ENCODE measurements at places on chromosomes 12 and 14. TPM values are rescaled to one million over a fixed set of nuclear protein-coding genes. Genes with fewer than 3 reads are reported as not detected.
A peak's percentile ranks its signal among the peaks of the same experiment; 100 is the strongest.

- no peak for DNase-seq
Observed at GRCh38 chr12:20245491-20245890, 122.8 kb upstream of the PDE3A start.

GRCh38 chr12:2332236-2332635, 279.4 kb downstream of the CACNA1C start:
- DNase-seq = no peak

DNA sequence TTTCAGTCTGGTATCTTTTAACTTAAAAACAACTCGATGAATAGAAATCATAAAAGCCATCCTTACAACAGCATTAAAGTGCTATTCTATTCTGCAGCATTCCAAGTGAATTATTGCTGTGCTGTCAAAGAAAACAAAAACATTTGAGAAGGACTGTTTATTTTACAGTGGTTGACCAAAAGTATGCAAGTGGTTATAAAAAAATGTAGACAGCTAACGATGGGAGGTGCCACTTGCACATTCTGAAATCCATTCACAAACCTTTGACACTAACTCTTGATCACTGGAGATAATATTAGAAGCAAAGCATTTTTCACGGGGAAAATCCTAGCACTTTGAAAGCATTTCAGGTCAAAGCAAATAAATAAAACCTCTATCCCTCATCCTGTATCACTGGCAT, 55.6 kb downstream of the HMGA2 start:
- DNase-seq = no peak

GRCh38 chr12:1573960-1574864, 20.2 kb downstream of the FBXL14 start:
- DNase-seq = no peak

DNA sequence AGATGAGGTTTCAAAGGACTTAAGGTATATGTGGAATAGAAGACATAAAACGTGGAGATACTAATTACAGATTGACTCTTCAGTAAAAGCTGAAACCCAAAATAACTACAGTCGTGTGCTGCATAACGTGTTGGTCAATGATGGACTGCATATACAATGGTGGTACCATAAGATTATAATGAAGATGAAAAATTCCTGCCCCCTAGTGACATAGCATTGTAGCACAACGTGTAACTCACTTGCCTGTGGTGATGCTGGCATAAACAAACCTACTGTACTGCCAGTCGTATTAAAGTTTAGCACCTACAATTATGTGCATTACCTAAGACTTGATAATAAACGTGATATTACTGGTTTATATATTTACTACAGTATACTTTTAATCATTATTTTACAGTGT, 150.3 kb downstream of the LRRK2 start:
- no peak for DNase-seq

GRCh38 chr14:44453433-44454171, 53.5 kb downstream of the FSCB start:
- no peak for DNase-seq

DNA sequence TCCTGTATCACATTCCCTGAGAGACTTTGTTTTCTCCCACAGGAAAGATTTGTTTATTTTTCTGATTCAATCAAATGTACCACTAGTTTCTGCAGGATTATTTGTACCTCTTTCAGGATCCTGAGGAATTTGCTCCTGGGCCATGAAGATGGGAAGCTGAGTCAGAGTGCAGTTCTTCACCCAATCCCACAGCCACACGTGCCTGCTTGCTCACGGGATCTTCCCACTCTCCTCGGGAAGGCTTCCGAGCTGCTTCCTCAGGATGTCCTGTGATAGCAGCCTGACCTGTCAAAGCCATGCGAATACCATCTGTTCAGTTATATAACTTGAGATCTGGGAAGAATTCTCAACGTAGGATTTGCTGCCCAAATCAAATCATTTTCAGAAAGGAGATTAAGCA, 41.8 kb upstream of the HIF1A start:
- peak; percentile 32 for DNase-seq

- DNase-seq = no peak
Observed at GRCh38 chr12:110754101-110754793, 11.6 kb upstream of the PPP1CC start.

DNA sequence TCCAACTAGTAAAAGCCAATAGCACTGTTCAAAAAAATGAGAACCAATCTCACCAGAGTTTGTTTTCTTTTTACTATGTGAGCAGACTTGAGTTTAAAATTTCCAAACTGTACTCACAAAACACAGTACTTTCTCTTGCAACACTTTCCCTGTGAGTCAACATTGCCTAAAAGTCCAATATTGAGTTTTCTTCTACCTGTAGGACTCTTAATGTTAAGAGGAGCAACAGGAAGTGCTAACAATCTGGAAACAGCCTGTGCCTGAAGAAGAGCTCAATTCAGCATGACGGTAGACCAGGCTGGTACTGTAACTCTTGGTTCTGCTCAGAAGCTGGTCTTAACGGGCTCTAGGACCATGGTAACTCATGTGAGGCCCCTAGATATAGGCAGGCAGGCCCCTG, 144.3 kb downstream of the MED13L start:
- DNase-seq = no peak

DNA sequence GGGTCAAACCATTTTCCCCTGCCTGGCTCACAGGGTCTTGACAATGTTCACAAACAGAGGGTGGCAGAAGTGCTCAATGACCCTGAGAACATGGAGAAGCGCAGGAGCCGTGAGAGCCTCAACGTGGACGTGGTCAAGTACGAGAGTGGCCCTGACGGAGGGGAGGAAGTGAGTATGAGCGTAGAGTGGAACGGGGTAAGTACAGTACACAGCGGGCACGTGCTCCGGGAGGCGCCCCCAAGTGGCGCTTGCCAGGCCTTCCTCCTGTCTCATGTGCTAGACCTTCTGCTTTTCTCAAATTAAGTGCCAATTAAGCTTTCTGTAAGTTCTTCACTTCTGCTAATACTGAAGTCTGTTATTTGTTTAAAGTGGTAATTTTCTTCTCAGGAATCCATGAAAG, 35.9 kb downstream of the XRCC3 start:
- no peak for DNase-seq

- DNase-seq = no peak
Observed at GRCh38 chr12:65685514-65685913, 138.8 kb upstream of the HMGA2 start.

- DNase-seq = no peak
Observed at GRCh38 chr12:92547906-92548305, 154.9 kb upstream of the PLEKHG7 start.

DNA sequence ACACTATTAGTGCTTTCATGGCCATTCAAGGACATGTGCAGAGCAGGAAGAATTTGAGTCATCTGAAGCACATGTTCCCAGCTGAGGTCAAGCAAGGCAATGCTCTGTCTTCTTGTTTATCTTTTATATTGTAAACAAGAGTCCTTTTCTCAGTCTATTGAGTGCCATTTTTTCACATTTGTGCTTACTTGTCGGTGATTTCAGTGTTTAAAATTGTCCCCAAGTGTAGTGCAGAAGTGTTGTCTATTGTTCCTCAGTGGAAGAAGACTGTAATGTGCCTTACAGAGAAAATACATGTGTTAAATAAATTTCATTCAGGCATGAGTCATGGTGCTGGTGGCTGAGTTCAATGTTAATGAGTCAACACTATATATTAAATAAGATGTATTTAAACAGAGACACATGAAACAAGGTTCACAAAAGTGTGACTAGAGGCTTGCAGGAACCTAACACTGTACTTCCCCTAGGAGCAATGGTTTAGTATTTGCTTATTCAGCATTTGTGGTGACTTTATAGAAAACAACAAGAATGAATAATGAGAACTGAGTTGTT, 391.1 kb downstream of the LRIG3 start:
- DNase-seq = no peak

DNA sequence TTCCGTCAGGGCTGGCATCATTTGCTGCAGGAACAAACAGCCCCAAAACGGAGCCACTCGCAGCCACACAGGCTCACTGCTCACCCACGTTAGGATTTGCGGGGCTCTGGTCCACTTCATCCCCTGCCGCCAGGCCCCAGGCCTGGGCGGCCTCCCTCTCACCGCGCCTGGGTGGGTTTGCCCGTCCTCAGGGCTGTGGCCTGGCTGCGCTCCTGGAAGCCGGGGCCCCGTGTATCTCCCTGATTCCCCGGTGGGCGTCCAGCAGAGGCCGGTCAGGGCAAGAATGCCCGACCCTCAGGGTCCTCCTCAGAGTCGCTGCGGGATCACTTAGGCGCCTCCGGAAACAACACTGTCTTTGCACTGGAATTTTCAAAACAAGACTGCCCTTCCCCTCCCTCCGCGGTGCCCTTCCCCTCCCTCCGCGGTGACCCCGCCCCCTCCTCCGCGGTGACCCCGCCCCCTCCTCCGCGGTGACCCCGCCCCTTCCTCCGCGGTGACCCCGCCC, 15.7 kb upstream of the FBRSL1 start:
- DNase-seq = no peak

DNA sequence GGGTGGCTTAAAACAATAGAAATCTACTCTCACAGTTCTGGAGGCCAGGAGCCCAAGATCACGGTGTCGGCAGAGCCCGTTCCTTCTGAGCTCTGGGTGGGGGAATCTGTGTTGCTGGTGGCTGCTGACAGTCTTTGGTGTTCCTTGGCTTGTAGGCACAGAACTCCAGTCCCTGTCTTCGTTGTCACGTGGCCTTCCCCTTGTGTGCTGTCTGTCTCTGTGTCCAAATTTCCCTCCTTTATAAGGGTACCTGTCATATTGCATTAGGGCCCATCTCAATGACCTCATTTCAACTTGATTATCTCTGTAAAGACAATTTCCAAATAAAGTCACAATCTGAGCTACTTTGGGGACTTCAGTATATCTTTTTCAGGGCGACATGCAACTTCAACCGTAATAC, 81.6 kb downstream of the CCDC92 start:
- DNase-seq = no peak

DNA sequence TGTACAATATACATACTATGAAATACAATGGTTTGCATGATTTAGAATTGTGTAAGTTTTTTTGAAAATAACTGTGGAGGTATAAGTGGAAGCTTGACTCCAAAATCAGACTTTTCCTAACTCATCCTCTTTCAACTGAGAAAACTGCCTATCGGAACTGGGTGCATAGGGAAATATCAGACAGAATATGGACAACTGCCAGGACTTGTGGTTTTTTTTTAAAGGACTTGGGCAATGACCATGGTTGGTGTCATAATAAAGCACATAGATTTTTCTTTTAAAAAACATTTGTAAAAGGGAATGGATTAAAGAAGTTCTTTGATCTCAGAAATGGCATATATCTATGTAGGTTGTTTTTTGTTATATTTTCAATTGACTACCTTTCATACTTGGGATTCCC, 53.3 kb upstream of the LRRK2 start:
- no peak for DNase-seq

GRCh38 chr12:128245905-128246304, 21.1 kb upstream of the TMEM132C start:
- peak; percentile 46 for DNase-seq

DNA sequence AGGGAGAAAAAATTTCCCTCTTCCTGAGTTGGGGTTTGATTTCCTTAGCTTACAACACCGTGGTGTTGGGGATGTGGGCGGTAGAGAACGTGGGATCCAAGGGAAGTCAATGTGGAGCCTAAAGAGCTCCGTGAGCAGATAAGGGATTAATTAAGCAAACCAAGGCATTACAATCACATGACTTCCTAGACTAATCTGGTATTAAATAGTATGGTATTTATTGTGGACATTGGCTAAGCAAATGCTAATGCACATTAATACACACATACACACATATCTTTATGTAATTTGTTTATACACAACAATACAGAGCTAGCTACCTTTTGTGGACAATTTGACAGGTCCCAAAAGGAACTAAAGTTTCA, 791 bp upstream of the RNF41 start:
- no peak for DNase-seq

DNA sequence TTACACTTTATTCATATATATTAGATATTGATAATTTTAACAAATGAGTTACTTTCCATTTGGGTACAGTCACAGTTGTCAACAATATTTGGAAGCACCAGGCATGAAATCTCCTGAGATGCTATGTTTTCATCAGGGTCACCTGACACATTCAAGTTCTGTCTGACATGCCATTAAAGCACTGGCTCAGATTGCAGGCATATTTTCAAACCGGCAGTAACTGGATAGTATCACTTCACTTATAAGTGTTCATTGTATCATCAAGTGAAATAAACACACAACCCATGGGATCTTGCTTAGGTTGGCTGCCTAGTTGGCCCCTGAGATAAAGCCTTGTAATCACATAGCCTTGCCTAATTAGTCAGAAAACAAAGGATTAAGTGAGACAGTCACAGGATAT, 4.8 kb downstream of the IFNG start:
- no peak for DNase-seq

- DNase-seq = no peak
Observed at GRCh38 chr12:93634416-93634815, 42.8 kb upstream of the CRADD start.

GRCh38 chr12:84840356-84840755, 72.2 kb downstream of the SLC6A15 start:
- no peak for DNase-seq

- DNase-seq = peak; percentile 25
Observed at GRCh38 chr12:53533471-53533870, 26.2 kb upstream of the NPFF start.

- DNase-seq = no peak
Observed at GRCh38 chr12:96698521-96698920, 208.5 kb upstream of the NEDD1 start.

- DNase-seq = no peak
Observed at GRCh38 chr12:59398164-59398563, 197.7 kb upstream of the SLC16A7 start.

GRCh38 chr12:64269161-64269560, 47.1 kb upstream of the KICS2 start:
- DNase-seq = no peak

- DNase-seq = peak; percentile 37
Observed at GRCh38 chr14:77495334-77495733, 3.3 kb downstream of the ISM2 start.

- DNase-seq = no peak
Observed at GRCh38 chr14:99203080-99203479, 68.9 kb downstream of the BCL11B start.

GRCh38 chr14:61911574-61911973, 149.4 kb downstream of the SNAPC1 start:
- DNase-seq = no peak

The LALBA gene
- total RNA-seq = not detected

The RNU6-7 gene
- total RNA-seq = not detected

The HOTAIR gene
- 13.9 TPM for total RNA-seq

The CABP1 gene
- total RNA-seq = 0.89 TPM

The PDZRN4 gene
- 8.3 TPM for total RNA-seq

The IFNG-AS1 gene
- total RNA-seq = 0.37 TPM

The IKZF4 gene
- total RNA-seq = 5.8 TPM

The NRXN3 gene
- 2.4 TPM for total RNA-seq

Data from lower leg skin (tissue), 4 donors.